ENCODE measurements at places on chromosomes 5 and 9. TPM values are rescaled to one million over a fixed set of nuclear protein-coding genes. Genes with fewer than 3 reads are reported as not detected.

CFAP157 gene
- 0.25 TPM for total RNA-seq

CCNI2 gene
- 12.5 TPM for total RNA-seq

CSF1R gene
- 2.9 TPM for total RNA-seq

PCDHB12 gene
- total RNA-seq, result not detected

FRRS1L gene
- total RNA-seq, result not detected

GPRIN1 gene
- 0.44 TPM for total RNA-seq

ELOVL7 gene
- total RNA-seq, result not detected

ADGRD2 gene
- total RNA-seq, result not detected

DAB2IP gene
- total RNA-seq, result not detected

PCDHGA12 gene
- total RNA-seq, result 0.17 TPM

PCDHA1 gene
- not detected for total RNA-seq

MEIKIN gene
- total RNA-seq, result 6.2 TPM

BHMT gene
- total RNA-seq, result not detected

SLC31A2 gene
- 6.1 TPM for total RNA-seq

CDC20B gene
- not detected for total RNA-seq

SMC5 gene
- total RNA-seq, result 48.3 TPM

PCDHA9 gene
- total RNA-seq, result not detected
